ENCODE measurements at places on chromosomes 3 and 15.

- no peak for DNase-seq
Measured at GRCh38 chr3:194661374-194661773, 10.6 kb downstream of the LSG1 start.

DNA sequence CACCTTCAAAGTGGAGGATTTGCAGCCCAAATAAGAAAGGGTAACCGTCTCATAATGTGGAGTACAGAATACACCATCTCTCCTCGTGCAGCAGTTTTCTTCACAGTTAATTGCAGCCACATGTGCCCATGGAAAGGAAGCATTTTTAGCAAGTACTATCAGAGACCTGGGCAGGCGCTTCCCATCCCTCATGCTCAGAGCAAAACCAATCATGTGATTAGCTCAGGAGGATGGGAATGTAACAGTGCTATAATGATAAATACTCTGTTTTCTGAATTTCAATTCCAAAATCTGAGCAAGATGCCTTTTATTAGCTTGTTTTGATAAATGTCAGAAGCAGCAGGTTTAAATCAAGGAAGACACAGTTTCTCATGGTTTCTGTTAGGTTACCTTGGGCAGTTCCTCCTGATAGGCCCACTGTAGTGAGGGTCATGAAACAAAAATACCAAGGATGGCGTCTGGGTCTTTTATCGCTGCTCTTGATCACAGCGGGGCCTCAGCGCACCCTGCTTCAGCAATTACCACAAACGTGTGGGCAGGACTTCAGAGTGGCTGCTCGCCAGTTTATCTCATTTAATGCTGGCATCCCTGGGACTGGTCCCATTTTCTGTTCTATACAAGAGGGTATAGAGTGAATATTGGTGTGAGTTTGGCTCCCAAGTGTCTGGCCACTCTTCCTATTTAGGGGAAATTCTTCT lies 92.6 kb upstream of the VGLL4 start:
- DNase-seq: no peak

DNA sequence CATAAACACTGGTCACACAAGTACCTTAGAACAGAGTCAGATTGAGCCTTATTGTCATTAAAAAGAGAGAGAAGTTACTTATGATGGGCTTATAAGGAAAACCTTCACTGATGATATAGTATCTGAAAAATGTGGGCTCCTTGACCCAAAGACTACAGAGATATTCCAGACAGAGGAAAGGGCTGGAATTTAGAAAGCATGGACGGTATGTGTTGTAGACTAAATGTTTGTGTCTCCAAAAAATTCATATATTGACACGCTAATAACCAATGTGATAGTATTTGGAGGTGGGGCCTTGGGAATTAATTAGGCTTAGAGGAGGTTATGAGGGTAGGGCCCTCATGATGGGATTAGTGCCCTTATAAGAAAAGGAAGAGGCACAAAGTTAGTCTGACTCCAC lies 61.0 kb upstream of the DAZL start:
- DNase-seq: no peak

GRCh38 chr15:74869726-74870407 lies 3.3 kb downstream of the SCAMP2 start:
- no peak for DNase-seq

DNA sequence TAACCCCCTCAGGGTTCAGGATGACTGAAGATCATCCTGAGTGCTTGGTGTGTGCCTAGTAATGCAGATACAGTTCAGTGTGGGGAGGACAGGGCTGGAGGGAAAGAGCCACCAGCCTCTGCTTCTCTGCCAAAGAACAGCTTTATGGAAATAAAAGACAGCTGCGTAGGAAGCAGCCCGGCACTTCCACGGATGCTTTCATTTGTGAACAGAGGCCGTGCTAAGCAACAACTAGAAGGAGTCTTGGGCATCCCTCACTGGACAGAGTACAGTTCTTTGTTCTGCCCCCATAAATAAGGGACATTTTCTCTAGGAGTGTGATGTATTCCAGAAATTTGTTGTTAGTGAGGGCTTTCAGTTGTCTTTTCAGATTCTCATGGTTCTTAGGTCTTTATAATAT lies 194.8 kb upstream of the RGMA start:
- no peak for DNase-seq

DNA sequence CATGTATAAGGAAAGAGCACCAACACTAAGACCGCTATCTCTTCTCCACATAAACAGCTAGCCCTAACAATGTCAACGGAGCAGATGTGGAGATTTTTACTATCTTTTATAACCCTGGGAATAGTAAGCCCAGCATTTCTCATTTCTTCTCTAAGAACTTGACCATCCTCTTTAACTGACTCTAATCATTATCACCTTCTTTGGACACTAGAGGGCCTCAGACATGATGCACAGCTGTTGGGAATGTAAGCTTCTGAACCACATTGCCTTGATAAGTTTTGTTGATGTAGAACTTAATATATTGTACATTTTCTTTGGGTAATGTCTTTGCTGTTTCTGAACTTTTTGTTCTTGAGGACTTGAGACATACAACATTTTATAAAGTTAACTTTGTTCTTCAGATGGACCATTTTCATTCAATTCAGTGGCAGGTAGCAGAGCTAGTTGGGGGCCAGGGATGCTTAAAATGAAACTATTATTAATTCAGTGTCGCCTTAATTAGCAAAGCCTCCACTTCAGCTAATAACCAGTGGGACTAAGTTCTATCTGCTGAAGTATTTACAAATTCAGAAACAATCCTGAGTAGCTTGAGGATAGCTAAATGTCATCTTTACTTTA lies 9.6 kb upstream of the TAGLN3 start:
- no peak for DNase-seq

- no peak for DNase-seq
Measured at GRCh38 chr3:53616321-53616720, 121.9 kb downstream of the CACNA1D start.

DNA sequence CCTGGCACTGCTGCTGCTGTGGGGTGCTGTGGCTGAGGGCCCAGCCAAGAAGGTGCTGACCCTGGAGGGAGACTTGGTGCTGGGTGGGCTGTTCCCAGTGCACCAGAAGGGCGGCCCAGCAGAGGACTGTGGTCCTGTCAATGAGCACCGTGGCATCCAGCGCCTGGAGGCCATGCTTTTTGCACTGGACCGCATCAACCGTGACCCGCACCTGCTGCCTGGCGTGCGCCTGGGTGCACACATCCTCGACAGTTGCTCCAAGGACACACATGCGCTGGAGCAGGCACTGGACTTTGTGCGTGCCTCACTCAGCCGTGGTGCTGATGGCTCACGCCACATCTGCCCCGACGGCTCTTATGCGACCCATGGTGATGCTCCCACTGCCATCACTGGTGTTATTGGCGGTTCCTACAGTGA lies 2.1 kb downstream of the GRM2 start:
- no peak for DNase-seq

- no peak for DNase-seq
Measured at GRCh38 chr3:37999836-38000235, 9.2 kb downstream of the VILL start.

GRCh38 chr3:19662486-19662885 lies 271.5 kb downstream of the EFHB start:
- no peak for DNase-seq

DNA sequence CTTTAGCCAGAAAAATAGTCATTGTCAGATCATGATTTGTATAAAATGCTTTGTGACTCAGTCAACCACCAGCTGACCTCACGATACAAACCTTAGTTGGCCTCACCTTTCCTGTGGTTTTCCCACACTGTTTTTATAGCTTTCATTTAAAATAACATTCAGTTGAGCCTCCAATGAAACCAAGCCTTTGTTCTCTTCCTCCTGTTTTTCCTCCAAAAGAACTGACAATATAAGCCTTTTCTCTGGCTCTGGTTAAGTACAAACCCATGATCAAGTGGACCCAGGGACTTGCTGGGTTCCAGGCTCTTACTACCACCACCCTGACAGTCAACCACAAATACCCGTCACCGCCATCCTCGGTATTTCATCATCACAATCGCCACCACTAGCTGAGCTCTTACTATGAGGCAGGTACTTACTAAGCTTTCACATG lies 81.7 kb downstream of the TAMM41 start:
- DNase-seq: no peak

GRCh38 chr3:132352556-132353143 lies 35.4 kb downstream of the ACP3 start:
- DNase-seq: peak; percentile 39

GRCh38 chr3:115787818-115788217 lies 164.5 kb downstream of the GAP43 start:
- DNase-seq: no peak

GRCh38 chr15:100311154-100311625 lies 30.6 kb downstream of the ADAMTS17 start:
- DNase-seq: no peak

GRCh38 chr15:36914466-36914865 lies 185.9 kb downstream of the MEIS2 start:
- no peak for DNase-seq

GRCh38 chr3:37461485-37462000 lies 287.2 kb upstream of the LRRFIP2 start:
- no peak for DNase-seq

DNA sequence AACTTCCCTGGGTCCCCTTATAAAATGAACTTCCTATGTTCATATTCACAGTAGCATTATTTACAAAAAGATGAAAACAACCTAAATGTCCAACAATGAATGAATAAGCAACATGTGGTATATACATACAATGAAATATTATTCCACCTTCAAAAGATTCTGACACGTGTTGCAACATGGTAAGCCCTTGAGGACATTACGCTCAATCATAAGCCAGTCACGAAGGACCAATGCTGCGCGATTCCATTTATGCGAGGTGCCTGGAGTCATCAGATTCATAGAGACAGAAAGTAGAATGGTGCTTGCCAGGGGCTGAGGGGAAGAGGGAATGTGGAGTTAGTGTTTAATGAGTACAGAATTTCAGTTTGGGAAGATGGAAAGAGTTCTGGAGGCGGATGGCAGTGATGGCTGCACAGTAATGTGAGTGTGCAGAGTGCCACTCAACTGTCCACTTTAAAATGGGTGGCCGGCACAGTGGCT lies 88.8 kb upstream of the ALDH1A3 start:
- DNase-seq: no peak

DNA sequence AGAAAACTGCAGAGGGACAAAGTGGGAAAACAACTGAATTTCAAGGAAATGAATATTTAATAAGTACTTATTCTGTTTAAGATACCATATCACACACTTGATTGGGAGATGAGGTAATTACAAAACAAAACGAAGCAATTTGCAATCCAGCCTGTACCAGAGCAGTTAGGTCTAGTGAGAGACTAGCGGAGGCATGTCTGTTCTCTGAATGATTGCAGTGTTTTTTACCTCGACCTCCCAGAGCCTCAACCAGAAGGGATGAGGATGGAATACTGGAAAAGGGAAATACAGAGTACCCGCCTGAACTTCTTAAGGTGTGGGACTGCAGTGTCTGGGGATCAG lies 59.5 kb downstream of the PIK3CB start:
- DNase-seq: no peak

- DNase-seq: no peak
Measured at GRCh38 chr3:16484984-16485383, 28.5 kb downstream of the RFTN1 start.

DNA sequence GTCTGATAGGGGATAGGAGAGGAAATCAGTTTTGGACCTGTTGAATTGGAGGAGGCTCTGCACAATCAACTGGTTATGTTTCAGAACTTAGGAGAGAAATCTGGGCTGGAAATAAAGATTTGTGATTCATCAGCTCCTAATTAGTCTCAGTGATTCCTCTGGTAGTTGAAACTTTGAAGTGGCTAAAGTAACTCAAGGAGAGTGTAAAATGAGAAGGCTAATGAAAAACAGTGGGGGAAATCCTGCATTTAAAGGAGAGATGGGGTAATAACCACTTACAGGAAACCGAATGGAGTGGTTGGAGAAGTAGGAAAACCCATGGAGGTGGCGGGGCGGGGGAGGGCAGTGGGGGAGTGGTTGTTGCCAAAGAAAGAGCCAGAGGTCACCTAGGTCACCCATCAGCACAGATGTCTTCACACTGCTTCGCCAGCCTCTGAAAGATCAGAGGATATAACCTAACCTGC lies 32.6 kb downstream of the MAP2K5 start:
- DNase-seq: no peak

GRCh38 chr3:24533561-24534193 lies 39.0 kb upstream of the THRB start:
- no peak for DNase-seq

DNA sequence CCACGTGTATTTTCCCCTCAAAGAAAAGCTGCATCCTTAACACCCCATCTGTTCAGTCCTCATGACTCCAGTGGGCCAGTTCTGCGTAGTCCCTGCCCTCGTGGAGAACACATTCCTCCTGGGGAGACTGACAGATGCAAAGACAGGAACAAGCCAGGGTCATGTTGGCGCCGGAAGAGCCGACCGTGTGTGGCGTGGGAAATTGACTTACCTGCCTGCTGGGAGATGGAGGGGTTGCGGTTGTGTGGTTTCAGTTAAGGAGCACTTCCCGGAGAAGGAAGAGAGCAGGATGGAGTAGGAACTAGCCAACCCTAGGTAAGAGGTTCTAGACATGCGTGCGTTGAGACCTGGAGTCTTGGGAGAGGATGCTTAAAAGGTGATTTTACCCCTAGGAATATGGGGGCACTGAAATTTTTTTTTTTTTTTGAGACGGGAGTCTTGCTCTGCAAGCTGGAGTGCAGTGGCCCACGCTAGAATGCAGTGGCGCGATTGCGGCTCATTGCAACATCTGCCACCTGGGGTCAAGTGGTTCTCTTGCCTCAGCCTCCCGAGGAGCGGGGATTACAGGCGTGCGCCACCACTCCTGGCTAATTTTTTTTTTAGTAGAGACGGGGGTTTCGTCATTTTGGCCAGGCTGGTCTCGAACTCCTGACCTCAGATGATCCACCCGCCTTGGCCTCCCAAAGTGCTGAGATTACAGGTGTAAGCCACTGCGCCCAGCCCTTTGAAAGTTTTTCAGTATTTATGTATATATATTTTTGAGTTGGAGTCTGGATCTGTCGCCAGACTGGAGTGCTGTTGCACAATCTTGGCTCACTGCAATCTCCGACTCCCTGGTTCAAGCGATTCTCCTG lies 1.4 kb downstream of the VHL start:
- no peak for DNase-seq

DNA sequence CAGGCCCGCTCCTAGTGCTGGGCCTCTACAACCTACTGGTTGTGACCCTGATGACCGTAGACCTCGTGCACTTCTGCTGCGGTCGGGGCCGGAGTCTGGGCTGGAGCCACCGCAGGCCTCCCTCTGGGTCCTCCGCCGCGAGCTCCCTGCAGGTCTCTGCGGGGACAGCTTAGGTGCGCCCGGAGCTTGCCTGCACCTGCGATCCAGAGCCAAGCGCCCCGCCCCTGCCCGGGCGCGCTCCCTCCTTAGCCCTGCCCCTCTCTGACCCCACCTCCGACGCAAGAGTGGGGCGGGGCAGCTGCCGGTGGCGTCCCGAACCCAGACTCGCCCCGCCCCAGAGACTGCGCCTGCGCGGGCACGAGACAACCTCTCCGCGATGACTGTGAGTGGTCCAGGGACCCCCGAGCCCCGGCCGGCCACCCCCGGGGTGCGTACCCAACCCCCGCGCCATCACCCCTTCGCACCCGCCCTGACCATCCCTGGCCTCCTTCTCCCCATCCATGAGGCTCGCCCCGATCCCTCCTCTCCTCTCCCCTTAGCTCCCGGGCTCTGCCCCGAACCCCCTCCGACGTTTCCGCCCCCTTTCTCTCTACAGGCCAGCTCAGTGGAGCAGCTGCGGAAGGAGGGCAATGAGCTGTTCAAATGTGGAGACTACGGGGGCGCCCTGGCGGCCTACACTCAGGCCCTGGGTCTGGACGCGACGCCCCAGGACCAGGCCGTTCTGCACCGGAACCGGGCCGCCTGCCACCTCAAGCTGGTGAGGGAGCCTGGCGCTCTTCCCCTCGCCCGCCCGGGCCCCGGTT lies at the start of gene UNC45A:
TSS of gene UNC45A (plus strand) at position 337 of the 803 bp plus-strand sequence. CDS start at position 377, 40 bp downstream.
- peak; percentile 93 for DNase-seq

GRCh38 chr3:42183991-42184632 lies 81.9 kb downstream of the CCK start:
- no peak for DNase-seq

GRCh38 chr3:194522579-194523046 lies 35.8 kb upstream of the ATP13A3 start:
- DNase-seq: no peak
